ENCODE measurements at places on chromosomes 2 and 18.

- DNase-seq, result no peak
These were observed 126.6 kb upstream of the PDE1A start for GRCh38 chr2:182553483-182553882.

- no peak for DNase-seq
These were observed 81.4 kb upstream of the CABLES1 start for GRCh38 chr18:23053776-23054457.

DNA sequence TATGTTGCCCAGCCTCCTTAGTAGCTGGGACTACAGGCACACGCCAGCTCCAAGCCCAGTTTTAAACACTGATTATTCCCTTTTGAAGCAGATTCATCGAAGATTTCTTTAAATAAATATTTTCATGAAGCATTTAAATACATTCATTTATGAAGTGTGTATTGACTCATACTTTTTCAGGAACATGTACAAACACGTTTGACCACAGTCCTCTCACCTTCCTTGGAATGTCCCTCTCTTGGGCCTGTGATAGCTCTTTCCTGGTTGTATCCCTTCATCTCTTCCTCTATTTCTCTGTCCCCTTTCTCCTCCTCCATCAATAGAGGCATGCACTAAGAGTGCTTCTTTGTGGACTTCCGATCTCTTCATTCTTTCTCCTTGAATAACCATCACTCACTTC, 2.5 kb downstream of the PSTPIP2 start:
- DNase-seq, result no peak

GRCh38 chr2:215548714-215549113, 112.8 kb upstream of the FN1 start:
- no peak for DNase-seq

DNA sequence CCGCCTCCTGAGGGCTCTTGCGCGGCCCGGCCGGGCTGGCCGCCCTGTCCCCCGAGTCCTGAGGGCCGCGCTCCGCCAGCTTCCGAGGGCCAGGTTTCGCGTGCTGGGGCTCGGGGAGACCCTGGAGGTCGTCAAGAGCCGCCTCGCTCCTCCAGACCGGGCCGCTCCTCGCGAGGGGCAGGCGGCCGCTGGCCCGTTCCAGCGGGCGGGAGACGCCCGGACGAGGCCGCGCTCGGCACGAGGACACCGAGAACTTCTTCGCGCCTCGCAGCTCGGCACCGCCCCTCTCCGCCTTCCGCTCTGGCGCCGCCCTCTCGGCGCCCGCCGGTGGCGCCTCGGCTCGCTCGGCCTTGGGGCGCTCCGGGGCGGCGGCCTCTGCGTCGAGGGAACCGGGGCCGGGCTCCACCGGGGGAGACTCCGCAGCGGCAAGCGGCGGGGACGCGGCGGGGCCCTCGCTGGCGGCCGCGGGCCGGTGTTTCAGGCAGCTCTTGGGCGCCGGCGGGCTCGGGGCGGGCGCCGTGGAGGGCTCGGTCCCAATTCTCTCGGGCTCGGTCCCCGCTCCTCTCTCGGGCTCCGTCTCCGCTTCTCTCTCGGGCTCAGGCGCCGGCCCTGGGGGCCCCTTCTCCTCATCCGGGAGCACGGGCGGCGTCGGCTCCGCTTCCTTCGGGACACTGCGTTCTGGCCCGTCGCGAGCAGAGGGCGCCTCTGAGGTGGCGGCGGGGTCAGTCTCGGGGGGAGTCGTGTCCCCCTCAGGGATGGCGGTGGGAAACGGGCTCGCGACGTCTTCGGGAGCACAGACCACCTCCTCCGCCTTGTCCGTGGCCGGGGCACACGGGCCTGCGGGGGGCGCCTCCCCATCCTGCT, 91.6 kb upstream of the MGAT4A start:
- peak; percentile 48 for DNase-seq

GRCh38 chr2:219249203-219249980, 3.7 kb upstream of the TUBA4B start:
- peak; percentile 31 for DNase-seq
